ENCODE measurements at places on chromosomes 12 and 14.

GRCh38 chr14:22492622-22493542 lies 96.1 kb downstream of the DAD1 start:
- no peak for DNase-seq

DNA sequence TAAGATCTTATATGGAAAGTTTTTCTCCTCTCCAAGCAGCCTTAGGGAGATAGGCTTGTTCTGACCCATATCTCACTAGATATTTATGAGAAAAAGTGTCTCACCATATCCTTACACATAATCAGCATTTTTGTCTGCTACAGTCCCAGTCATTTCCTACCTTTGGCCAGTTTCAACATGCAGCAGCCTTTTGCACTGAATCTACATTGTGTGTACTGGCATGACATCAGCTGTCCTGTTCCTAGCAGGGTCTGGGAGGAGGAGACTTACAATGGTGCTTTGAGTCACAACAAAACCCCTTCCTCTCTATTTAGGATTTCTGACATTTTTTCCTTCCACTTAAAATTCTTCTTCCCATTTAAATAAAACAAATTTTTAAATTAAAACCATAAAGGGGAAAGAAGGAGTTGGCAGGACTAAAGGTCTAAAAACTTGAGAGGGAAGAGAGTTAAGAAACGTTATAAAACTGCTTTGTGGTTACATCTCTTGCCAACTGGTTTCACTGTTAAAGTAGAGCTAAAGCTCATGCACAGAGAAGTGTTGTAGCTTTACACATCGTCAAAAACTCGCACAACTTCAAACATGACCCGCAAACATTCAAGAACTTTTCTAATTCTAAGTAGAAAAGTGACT lies 53.3 kb upstream of the CERS5 start:
- DNase-seq, result no peak

DNA sequence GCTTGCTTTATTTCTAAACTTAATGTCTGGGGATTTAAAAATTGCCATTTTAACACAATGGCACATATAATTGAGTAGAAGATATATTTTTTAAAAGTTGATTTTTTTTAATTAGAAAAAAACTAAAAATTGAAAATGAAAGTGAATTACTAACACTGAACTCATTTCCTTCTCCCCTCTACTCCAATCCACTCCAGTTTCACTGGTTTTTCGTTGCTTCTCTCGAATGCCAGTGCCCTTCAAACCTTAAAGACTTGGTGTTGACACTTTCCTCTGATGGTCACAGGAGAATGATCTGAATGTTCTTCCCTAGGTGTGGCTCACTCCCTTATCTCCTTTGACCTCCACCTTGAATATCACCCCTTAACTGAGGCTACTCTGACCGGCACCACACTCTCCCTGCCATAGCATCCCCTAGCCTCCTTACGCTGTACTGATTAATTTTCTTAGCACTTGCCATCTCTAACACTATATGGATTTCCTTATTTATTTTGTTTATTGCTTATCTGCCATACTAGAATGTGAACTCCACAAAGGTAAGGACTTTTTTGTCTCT lies 107.1 kb downstream of the LIN7A start:
- DNase-seq, result no peak

GRCh38 chr12:25101092-25101445 lies 93.9 kb downstream of the DNAI7 start:
- no peak for DNase-seq

- DNase-seq, result no peak
These were observed 79.6 kb upstream of the STK38L start for GRCh38 chr12:27164330-27165040.
